ENCODE measurements at places on chromosomes 1 and 21.

GRCh38 chr1:33094971-33095604 is 14.1 kb downstream of the AZIN2 start:
- DNase-seq: peak; percentile 29

DNA sequence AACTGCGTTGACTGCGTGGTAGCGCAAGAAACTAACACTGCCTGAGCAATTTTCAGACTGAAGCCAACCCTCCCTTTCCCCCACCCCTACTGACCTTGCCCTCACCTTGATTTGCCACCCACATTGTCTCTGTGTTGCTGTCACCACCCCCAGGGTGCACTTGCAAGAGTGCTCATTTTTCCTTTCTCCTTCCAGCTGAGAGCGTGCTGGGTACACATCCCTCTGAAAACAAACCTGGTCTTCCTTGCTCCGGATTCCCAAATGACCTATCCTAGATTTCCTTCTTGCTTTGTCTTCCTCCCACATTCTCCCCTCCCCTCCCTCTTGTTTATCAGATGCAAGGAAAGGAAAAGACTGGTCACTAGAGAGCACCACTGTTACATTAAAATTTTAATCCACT is 24.2 kb downstream of the MPZ start:
- DNase-seq: no peak

DNA sequence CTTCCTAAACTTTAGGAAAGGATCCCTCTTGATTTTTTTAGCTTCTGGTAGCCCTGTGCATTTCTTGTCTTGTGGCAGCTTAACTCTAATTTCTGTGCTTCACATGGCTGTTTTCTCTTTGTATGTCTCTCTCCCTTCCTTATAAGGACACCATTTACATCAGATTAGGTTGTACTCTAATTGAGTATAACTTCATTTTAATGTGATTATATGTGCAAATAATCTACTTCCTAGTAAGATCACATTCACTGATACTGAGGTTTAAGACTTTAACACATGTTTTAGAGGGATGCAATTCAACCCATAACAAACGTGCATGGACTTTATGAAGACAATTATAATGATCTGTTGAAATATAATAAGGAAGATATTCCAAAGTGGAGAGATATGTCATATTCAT is 46.7 kb downstream of the RGS4 start:
- no peak for DNase-seq

- DNase-seq: no peak
These were observed 122.3 kb downstream of the ZC3H11B start for GRCh38 chr1:219490566-219490965.

GRCh38 chr1:2971609-2972008 is 49.7 kb upstream of the ACTRT2 start:
- DNase-seq: no peak

DNA sequence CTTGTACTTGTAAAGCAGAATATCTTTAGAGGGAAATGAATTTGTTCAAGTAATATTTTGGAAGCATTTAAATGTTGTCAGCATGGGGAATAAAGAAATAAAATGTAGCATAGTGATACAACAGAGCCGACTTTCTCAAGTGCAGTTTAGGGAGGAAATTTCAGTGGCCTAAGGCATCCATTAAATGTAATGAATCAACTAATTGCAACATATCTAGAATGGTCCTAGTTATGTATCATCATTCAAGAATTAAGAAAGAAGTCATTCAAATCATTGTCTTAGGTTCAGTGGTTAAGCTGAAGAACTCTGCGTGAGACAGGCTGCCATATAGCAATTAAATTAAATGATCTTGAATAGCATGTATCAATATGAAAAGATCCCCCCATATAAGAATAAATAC is 360.7 kb downstream of the TBX15 start:
- DNase-seq: no peak

DNA sequence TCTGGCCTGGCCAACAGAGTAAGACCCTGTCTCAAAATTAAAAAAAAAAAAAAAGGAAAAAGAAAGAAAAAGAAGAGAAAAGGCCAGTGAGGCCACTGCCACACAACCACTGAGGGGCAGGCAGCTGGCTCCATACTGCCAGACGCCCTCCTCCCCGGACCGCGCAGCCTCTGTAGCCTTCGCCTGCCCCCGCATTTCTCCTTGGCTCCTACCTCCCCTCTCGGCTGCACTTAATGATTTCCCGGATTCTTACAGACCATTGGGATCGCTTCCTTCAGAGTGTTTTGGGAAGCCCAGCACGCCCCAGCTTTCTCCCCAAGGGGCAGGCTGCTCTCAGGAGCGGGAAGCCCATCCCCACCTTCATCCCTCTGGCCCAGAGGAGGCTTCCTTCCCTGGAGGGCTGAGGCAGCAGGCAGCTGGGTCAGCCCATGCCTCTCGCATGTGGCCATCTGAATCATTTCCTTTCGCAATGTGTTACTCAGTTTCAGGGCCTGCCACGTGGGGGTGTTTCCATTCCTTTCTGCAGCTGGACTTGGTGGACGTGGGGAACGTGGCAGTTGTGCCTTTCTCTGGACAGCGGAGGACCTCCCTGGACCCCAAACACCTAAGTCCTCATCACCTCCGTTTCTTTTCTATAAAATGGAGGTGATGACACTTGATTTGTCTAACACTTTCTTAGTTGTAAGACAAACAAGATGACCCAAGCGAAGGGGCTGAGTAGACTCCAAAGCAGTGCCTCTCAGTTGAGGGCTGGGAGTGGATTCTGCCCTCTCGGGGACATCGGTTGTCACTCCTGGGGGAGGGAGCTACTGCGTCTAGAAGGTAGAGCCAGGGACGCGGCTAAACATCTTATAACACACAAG is 2.3 kb downstream of the SLC2A5 start:
- no peak for DNase-seq

DNA sequence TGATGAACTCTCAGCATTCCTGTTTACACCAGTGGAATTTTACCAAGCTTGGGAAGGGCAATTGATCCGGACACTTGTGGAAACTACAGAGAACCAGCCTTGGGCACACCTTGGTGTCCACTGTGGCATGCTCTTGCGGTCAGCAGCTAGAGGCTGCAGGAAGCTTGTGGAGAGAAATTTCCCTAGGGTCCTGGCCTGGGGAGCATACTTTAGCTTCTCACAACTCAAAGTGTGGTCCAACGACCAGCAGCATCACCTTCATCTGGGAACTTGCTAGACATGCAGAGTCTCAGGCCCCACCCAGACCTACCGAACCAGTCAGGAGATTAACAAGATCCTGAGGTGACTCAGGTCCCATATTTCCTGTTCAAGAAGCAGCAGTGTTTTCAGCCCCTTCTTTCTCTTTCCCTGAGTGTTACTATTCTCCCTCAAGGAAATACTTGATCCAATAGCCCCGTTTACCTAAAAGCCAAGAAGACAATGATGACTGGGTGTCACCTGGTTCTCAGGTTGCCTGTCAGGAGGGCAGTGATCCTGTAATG is 55.7 kb upstream of the KCNE2 start:
- DNase-seq: no peak

DNA sequence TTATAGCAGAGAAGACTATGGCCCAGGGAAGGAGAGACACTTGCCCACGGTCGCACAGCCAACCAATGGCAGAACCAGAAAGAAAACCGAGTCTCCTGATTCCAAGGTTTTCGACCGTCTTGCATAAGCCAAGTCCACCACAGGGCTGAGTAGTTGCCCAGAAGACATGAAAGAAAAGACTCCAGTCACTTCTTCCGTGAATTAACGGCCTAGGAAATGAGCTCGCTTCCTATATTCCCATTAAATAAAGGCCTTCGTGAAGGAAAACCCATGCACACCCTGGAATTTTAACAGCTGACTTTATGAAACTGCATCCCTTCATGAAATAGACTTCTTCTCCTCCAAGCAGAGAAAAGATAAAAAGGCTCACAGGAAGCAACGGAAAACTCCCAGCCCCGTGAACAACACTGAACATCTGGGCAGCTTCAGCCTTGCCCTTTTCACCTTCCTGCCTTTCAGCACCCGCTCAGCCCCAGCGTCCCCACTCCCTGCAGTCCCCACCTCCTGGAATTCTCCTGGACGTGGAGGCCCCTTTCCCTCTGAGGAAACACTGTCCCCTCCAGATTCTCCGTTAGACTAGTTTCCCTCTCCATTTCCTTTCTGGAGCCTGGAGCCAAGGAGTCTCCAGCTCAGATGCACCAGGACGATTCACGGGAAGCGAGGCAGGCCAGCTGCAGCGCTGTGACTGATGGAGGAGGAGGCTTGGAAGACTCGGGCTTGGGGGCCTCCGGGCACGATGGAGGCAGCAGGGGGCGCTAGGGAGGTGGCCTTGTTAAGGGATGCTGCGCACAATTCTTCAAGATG is 2.7 kb upstream of the MYOC start:
- DNase-seq: peak; percentile 89

GRCh38 chr1:151867765-151868411 is 14.4 kb upstream of the THEM5 start:
- DNase-seq: peak; percentile 24

- DNase-seq: no peak
These were observed 803.8 kb downstream of the ADGRL2 start for GRCh38 chr1:82604524-82604923.

- no peak for DNase-seq
These were observed 6.3 kb upstream of the IFNGR2 start for GRCh38 chr21:33396951-33397350.

GRCh38 chr1:69319287-69319686 is 248.4 kb upstream of the LRRC7 start:
- DNase-seq: no peak

DNA sequence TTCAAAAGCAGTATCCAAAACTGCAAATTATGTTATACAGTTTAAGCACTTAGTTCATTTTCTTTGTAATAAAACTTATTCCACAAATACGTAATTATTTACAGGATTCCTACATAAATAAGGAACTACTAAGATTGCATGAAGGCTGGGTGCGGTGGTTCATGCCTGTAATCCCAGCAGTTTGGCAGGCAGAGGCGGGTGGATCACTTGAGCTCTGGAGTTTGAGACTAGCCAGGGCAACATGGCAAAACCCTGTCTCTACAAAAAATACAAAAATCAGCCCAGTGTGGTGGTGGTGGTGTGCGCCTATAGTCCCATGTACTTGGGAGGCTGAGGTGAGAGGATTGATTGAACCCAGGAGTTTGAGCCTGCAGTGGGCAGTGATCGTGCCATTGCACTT is 69.3 kb downstream of the POU2F1 start:
- DNase-seq: no peak

DNA sequence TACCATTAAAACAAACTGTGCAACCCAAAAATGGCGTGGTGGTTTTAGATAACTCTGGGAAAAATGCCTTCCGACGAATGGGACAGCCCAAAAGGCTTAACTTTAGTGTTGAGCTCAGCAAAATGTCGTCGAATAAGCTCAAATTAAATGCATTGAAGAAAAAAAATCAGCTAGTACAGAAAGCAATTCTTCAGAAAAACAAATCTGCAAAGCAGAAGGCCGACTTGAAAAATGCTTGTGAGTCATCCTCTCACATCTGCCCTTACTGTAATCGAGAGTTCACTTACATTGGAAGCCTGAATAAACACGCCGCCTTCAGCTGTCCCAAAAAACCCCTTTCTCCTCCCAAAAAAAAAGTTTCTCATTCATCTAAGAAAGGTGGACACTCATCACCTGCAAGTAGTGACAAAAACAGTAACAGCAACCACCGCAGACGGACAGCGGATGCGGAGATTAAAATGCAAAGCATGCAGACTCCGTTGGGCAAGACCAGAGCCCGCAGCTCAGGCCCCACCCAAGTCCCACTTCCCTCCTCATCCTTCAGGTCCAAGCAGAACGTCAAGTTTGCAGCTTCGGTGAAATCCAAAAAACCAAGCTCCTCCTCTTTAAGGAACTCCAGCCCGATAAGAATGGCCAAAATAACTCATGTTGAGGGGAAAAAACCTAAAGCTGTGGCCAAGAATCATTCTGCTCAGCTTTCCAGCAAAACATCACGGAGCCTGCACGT is 82.1 kb downstream of the PRDM2 start:
- DNase-seq: no peak

GRCh38 chr1:158037866-158038359 is 44.5 kb downstream of the KIRREL1 start:
- no peak for DNase-seq

- no peak for DNase-seq
These were observed 113.0 kb downstream of the PRDM16 start for GRCh38 chr1:3181956-3182355.

DNA sequence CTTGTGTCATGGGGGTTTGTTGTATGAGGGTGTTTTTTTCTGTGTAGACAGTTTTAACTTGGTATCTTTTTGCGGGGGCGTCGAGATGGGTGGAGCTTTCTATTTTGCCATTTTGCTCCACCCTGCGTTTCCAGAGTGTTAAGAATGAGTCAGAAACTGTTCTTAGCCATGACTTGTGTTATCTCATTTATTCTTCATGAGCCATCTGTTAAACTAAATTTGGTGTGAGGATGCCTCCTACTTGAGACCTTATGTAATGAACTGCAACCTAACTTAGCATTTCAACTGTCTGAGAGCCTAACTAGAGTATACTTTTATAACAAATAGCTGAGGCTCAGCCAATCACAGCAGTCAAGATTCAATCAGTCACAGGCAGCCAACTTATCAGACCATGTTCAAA is 1873.5 kb downstream of the NCAM2 start:
- no peak for DNase-seq

- DNase-seq: peak; percentile 51
These were observed 55.9 kb downstream of the NENF start for GRCh38 chr1:212488436-212489283.

All from activated CD4-positive, alpha-beta T cell treated with anti-CD3 and anti-CD28 coated beads for 48 hours (primary cell).